NCI-H187 (cell line): ENCODE measurements at places on chromosomes 3 and 15.

GRCh38 chr15:84871428-84871985 is 13.0 kb upstream of the SLC28A1 start:
- no peak for DNase-seq

GRCh38 chr3:51982352-51982837 is 940 bp upstream of the ACY1 start:
- DNase-seq: no peak

DNA sequence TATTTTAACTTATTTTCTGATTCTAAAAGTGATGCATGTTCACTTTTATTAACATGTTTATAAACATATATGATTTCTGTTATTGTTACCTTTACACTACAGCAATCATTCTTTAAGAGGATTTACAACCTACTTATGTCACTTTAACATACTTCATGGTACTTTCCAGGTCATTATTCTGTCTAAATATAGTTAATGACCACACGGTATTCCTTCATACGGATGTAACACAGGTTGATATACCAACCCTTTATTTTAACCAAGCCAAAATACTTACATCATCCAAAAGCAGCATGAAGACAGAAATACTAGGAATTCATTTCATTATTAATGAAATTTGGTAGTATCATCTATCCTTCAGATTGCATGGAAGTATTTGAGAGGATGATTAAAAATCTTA is 18.6 kb downstream of the PIK3R4 start:
- DNase-seq: no peak

- DNase-seq: no peak
These were observed 76.4 kb downstream of the CHRNA7 start for GRCh38 chr15:32106401-32107381.

GRCh38 chr3:33221241-33221640 is 2.6 kb upstream of the SUSD5 start:
- DNase-seq: no peak

GRCh38 chr15:40562691-40563090 is 2.2 kb downstream of the CCDC32 start:
- no peak for DNase-seq

- no peak for DNase-seq
These were observed 40.8 kb downstream of the HMG20A start for GRCh38 chr15:77461486-77461885.
